ENCODE measurements at places on chromosomes 6 and 20.

DNA sequence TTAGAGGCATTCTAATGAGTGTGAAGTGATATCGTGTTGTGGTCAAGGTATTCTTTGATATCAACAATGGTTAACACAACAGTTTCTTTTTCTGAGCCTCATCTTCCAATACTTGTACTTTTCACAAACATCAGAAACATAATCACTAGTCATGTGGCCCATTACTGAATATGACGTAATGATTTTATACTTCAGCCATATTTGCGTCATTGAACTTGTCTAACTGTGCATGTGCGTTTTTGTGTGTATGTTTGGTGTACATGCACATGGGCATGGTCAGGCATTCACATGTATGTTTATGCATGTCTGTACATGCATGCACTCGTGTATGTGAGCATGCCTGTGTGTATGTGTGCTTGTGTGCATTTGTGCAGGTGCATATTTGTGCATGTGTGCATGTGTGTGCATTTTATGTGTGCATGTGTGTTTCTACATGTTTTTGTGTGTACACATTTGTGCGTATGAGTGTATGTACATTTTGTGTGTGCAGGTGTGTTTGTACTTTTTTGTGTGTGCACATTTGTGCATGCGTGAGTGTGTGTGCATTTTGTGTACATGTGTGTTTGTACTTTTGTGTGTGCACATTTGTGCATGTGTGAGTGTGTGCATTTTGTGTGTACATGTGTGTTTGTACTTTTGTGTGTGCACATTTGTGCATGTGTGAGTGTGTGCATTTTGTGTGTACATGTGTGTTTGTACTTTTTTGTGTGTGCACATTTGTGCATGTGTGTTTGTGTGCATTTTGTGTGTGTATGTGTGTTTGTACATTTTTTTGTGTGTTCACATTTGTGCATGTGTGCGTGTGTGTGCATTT, 29.4 kb downstream of the PRR18 start:
- no peak for DNase-seq

DNA sequence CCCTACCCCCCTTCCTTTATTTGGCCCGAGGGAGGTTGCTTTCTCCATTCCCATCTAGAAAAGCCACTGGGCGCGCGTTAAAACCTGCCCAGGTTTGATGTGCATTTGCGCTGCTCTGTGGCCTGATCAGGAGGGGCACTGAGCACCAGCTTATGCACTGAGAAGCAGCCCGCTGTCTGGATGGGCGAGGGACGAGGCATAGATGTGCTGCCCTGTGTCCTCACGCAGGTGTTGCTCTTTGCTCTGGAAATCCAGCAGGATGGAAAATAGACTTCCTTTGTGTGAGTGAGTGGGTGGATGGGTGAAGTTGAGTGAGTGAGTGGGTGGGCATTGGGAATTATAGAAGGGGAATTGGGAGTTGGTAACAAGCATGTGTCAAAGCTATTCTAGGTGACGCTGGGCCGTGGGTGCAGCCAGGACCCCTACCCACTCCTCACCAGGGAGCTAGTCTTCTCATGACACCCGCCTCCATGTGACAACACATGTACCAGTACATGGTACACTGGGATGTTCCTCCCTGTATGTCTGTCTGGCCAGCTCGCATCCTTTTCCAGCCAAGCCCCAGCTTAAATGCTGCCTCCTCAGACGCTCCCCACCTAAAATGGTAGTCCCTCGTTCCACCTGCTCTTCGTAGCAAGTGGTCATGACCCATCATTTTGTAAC, 162.6 kb downstream of the DTNBP1 start:
- DNase-seq = no peak

DNA sequence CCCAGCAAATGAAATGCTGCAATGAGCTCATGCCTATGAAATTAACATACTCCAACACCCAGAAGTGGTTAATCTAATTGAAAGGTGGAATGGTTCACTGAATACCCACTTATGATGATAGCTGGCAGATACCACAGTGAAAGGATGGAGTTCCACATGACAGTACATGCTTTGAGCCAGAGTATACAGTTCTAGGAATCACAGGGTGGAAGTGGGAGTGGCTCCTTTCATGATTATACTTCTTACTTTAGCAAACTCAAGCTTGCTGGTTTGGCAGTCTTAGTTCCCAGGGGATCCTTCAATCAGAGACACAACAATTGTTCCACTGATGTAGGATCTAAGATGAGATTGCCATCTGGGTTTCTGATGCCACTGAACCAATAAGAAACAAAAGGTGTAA, 21.5 kb downstream of the CD164 start:
- no peak for DNase-seq

GRCh38 chr6:43773050-43773979, 3.3 kb downstream of the VEGFA start:
- DNase-seq = peak; percentile 18

DNA sequence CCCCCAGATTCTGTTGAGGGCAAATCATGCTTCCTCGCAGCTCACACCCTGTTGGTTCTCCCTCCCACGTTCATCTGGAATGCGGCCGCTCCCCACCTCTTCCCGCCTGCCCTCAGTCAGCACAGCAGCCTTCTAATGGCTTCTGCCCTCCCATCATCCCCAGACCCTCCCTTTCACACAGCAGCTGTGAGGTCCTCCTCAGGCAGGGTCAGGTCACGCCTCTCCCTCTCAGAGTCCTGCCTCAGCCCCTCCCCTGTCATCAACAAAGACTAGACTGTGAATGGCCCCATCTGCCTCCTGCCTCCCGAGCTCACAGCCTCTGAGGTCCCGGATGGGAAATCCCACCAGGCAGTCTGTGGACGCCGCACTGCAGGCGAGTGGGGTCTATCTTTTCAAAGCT, 7.9 kb upstream of the BHLHE23 start:
- DNase-seq = no peak

- DNase-seq = no peak
Observed at GRCh38 chr20:41889844-41890224, 271.7 kb upstream of the CHD6 start.

DNA sequence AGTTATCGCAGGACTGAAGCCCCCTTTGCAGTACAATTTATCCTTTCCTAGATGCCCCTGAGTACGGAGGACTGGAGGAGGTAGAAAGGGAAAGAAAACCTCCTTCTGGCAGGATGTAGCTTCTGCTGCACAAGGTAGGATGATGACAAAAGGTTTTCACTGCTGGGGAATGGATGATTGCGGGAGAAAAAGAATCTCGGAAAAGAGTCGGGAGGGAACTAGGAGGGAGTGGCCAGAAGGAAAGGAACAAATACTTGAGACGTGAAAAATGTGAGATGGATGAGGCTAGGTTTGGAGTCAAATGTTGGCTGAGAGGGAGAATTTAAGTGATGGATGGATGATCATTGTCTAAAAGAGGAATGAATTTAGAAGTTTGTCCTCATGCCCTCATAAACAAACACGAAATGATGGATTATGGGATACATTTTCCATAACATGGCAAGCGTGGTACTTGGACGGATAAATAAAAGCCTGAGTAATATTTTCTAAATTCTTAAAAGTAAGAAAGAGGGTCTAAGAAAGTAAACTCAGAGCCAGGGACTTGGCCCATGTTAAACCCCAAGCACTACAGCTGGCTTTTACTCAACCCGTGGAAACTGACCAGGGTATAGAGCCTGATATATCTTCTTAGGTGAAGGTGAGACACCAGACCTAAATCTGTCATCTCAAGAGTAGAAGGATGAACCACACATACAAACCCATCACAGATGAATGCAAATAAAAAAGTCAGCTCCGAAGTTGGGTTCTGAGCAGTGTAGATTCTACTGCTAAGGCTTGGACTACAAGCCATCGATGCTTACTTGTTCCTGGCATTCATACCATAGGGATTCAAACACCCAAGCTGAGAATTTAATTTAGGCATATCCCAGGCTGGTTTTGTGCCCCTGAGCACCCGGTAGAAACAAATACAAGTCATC, 72.4 kb downstream of the HFE start:
- no peak for DNase-seq
